ENCODE measurements at places on chromosomes 1 and 21. TPM values are rescaled to one million over a fixed set of nuclear protein-coding genes. Genes with fewer than 3 reads are reported as not detected.

- no peak overlapping the region for H3K4me3 ChIP-seq
- H3K36me3 ChIP-seq = no peaks in the 10 kb centered on the region
- no peak for DNase-seq
- H3K4me1 ChIP-seq = no peaks in the 10 kb centered on the region
- peak overlapping the region; percentile 95 for H3K27ac ChIP-seq
- H3K27me3 ChIP-seq = no peaks in the 10 kb centered on the region
Measured at GRCh38 chr1:18921516-18922251, 19.3 kb upstream of the ALDH4A1 start.

The TCEA3 gene
- 48.5 TPM for total RNA-seq

- no peak overlapping the region for H3K27ac ChIP-seq
- H3K4me3 ChIP-seq = no peak overlapping the region
- H3K27me3 ChIP-seq = no peaks in the 10 kb centered on the region
- H3K4me1 ChIP-seq = no peaks in the 10 kb centered on the region
- no peaks in the 10 kb centered on the region for H3K36me3 ChIP-seq
- DNase-seq = no peak
Measured at GRCh38 chr21:21673959-21674358, 675.8 kb downstream of the NCAM2 start.

DNA sequence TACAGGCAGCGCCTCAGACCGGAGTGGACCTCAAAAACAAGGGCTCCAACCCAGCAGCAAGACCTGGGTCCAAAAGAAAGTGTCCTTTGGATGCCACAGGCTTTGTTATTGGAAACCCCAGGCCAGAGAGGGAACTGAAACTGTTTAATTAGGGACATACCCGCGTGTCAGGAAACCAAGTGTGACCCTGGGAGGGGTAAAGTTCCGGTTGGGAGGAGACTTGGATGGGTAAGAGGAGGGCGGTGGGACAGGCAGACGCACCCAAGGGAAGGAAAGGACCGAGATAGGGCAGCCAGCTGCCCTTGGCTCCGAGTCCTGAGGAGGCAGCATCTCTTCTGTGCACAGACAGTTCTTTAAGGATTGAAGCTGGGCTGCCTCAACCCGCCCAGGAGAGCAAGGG lies 71.4 kb downstream of the CDC7 start:
- no peaks in the 10 kb centered on the region for H3K36me3 ChIP-seq
- H3K27ac ChIP-seq = peak overlapping the region; percentile 21
- peaks cover 6% of the 10 kb centered on the region for H3K4me1 ChIP-seq
- no peak overlapping the region for H3K4me3 ChIP-seq
- no peaks in the 10 kb centered on the region for H3K27me3 ChIP-seq
- no peak for DNase-seq

DNA sequence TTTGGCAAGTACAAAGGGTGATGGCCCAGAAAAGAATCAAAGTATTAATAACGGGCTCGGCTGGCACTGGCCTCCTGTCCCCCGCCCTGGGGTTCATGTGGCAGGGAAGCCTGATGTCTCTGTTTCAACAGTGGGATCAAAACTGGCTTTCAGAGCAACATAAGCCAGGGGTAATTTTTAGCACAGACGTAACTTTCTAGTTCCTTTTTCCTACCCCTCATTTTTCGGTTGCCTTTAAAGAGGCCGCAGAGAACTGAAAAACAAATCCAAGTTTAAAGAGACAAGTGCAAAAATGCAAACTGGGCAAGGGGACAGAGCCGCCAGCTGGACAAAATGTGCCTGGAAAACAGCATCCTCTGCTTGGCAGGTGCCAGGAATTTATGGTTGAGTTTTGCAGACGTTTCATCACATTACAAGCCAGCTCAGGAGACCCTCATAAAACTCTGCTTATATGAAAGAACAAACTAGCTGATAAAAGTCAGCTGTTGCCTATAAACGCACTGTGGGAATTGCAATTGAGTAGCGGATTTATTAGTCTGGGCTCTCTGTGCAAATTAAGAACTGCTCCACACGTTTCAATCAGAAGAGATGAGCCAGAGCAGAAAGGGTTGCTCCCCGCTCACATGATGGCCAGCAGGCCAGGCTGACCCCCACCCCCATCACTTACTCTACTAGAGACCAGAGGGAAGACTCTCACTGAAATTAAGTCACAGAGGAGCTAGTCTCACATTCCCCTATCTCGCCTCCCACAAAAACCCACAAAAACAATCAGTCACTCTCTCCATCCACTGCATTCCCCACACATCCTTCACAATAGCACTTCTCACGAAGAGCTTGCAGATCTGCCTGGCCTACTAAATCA lies 15.8 kb upstream of the CDCA8 start:
- H3K4me1 ChIP-seq = no peaks in the 10 kb centered on the region
- H3K36me3 ChIP-seq = no peaks in the 10 kb centered on the region
- H3K27ac ChIP-seq = peak overlapping the region; percentile 19
- no peaks in the 10 kb centered on the region for H3K27me3 ChIP-seq

The HES4 gene
- total RNA-seq = 56.7 TPM

All from tibial nerve (tissue), 4 donors.